Fibroblast of skin of left quadriceps (primary cell): ENCODE measurements at places on chromosomes 6 and 20.

- no peak for DNase-seq
These were observed 31.7 kb downstream of the WRNIP1 start for GRCh38 chr6:2796861-2797260.

GRCh38 chr20:15447549-15447948, 1110.1 kb upstream of the FLRT3 start:
- DNase-seq: no peak

DNA sequence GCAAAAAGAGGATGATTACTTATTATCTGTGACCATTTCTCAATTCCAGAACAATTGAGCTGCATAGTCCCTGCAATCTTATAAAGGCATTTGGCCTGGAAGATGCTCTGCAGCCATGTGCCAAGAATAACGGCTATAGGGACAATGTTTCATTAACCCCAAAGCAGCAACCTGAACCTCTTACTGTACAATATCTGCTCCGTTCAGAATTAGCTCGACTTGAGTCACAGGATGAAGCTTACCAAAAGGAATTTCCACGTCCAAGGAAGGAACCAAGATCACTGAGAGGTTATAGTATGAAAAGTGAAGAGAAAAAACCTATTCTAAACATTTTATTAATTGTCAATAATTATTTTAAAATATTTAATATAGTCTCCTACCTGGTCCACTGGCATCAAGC, 167.3 kb upstream of the GMDS start:
- DNase-seq: peak; percentile 21

DNA sequence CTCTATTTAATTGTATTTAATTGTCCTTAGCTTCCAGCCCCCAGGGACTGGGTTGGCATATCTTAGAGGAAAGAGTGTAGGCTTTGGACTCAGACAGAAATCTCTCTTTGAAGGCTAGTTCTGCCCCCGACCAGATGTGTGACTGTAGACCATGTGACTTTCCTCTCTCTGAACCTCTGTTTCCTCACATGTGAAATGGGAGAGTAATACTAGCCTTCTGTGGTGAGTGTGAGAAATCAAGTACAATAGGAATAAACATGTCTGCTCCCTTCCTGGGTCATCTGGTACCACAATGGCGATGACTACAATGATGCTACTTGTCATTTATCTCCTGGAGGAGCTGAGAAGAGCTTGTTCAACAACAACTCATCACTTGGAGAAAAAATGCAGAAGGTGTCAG, 179.9 kb downstream of the LRFN2 start:
- no peak for DNase-seq

DNA sequence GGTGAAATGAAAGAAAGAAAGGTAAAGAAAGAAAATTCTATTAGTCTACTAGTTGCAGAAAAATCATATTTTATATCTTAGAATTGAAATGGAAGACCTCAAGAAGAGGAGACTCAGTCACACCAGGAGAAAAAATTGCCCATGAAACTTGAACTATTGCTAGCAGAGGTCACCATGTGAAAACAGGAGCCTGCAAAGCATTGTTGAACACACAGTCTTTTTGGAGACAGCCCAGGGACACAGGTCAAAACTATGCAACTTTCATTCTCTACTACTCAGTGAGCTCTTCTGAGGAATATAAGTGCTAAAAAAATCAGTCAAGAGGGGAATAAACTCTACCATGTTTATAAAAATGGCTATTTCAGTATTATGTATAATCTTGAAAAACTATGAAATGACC, 89.8 kb upstream of the TENT5A start:
- DNase-seq: no peak

GRCh38 chr20:59253325-59253724, 47.1 kb upstream of the EDN3 start:
- DNase-seq: no peak

GRCh38 chr6:90110971-90111370, 185.7 kb downstream of the BACH2 start:
- DNase-seq: no peak

- DNase-seq: no peak
These were observed 178.8 kb downstream of the IBTK start for GRCh38 chr6:82068721-82069120.

- no peak for DNase-seq
These were observed 26.3 kb upstream of the DNAAF9 start for GRCh38 chr20:3433744-3434143.

DNA sequence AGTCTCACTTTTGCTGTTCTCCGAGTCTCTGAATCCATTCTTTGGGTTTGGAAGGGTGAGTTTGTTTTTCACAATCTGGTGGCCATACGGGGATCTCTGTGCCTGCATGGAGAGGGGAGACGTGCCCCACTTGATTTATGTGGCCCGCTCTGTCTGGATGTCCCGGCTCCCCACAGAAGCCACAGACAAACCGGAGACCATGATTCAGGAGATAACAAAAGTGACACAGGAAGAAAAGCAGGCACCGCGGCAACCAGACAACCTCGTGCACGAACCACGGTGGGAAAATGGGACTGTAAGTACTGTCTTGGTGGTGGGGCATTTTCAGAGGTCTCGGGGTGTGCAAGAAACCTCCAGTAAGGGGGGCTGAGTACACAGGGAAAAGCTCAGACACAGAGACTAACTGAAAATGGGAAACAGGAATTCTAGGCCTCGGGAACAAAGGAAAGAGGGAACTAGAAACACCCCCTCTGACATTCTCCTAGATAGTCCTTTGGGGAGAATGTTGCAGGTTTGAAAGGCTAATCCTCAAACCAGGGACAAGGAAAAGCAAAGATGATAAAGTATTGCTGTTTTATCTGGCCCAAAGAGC, 22.1 kb upstream of the ZNF318 start:
- DNase-seq: no peak

DNA sequence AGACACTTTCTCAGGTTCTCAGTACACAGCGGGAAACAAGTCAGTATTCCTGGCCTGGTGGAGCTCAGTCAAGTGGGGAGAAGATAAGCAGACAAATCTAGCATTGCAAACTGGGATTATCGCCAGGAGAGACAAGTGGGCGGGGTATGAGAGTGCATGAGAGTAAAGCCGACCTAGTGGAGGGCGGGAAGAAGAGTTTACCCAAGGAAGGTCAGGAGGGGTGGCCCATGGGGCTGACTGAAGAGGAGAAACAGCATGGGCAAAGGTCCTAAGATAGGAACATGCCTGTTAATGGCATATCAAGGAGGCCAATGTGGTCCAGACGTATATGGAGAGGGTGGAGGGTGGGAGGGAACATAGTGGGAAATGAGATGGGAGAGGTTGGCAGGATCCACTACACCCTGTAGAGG, 12.4 kb upstream of the CSNK2A1 start:
- DNase-seq: no peak

DNA sequence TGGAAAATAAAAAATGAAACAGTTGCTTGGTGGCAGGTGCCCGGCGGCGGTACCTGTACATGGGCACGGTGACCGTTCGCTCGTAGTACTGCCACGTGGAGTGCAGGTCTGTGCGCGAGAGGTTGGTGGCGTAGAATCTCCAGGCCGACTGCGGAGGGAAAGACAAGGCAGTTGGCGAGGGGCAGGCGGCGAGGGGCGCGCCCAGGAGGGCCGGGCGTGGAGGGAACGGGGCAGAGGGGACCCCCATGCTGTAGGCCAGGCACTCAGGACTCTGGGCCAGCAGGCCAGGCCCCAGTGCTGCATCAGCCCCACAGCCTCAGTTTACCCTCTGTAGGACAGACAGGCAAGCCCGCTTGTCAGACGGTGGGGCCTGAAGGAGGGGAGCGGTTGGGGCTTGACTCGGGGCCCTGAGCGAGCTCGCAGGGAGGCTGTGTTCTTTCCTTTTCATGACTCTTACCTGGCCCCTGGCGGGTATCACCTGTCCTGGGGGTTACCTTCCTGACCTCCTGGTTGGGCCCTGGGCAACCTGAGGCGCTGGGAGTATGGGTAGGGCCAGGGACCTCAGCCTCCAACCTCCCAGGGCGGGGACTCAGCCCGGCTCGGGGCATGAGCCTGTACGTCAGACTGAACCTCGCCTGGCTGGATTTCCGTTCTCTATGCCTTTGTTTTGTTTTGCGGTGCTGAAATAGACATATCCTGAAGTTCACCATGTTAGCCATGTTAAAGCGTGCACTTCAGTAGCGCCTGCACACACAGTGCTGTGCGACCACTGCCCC, 38.5 kb downstream of the KCNQ2 start:
- DNase-seq: no peak
